Right atrium auricular region (tissue), 2 donors: ENCODE measurements at places on chromosomes 2 and 18.

GRCh38 chr2:42182654-42183308 is 13.6 kb downstream of the EML4 start:
- no peak for DNase-seq

DNA sequence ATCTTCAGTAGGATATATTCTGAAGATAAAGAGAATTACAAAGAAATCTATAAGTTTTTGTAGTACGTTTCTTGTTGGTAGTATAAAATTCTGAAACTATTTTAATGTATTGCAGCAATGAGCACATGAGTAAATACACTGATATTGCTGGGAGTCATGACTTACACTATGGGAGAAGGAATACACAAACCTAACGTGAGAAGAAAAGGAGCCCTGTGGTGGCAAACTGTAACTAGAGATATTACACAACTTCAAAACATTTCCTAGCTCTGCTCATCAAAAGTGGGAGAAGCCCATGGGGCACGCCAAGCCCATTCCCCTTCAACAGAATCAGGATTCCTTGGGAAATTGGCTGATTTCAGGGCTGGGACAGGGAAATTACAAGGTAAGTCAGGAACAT is 20.5 kb downstream of the SPIRE1 start:
- DNase-seq = no peak

DNA sequence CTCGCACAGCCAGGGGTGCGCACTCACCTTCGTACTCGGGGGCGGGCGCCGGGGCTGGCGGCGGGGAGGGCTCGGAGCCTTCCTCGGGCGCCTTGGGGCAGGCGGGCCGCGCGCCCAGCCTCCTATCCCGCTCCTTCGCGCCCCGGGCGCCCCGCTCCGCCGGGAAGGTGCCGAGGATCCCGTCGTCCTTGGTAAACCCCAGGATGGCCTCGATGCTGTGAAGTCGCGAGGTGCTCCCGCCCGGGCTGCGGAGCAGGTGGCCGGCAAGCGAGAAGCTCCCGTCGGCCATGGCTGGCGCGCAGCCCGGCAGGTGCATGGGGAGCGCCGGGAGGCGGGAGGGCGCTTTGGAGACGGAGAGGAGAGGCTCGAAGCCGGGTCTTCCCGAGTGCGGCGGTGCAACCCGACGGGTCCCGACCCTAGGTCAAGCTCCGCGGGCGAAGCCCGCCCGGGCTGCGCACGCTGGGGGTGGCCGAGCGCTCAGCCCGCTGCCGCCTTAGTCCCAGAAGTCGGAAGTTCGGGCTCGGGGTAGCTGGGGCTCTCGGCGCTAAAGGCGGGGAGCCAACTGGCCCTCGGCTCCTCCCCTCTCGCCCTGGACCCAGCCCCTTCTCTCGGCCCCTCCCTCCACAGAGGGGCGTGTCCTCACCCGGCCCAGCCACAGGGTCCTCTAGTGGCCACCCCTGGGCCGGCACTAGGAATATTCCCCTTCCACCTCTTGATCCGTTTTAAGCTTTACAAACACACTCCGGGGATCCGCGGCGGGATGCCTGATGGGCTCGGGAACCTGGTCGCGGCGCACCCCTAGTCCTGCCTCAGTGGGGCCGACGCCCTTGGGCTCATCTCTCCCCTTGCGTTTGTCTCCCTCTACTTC is at the start of gene RAX:
Gene RAX (minus strand): TSS at position 564 of the 868 bp plus-strand sequence. CDS start 248 bp downstream, at position 316.
- no peak for DNase-seq

DNA sequence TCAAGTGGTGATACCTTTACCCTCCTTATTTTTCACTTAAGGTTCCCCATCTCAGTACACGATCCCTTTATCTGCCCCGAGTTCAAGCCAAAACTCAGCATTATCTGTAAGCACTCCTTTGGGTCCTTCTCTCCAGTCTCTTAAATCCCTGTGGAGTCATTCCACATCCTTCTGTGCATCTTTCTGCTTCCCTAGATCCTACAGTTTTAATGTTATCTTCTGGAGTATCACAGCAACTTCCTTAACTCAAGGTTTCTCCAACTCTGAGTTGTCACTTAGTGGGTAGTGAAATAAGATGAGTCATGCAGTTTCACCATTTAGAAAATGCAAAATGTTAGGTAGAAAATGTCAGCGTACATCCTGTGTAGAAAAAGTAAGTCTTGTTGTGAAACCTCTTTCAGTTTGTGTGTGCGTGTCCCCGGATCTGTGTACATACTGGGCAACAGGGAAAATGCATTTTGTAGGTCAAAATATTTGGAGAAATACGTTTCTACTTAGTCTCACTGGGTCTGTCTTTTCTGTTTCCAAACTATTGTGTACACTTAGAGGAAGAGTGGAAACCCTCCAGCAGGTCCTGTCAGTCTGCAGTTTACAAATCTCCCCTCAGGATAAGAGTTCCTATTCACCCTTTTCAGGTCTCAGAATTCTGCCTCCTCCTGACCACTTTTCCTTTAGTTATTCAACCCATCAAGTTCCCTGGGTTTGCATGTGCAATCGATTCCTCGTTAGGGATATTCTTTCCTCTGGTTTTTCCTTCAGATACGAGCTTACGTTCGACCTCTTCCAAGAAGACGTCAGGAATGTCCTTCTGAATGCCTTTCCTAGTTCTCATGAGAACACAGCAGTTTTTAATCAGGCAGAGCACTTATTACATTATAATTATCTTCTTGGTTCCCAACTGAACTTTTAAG is 154.8 kb downstream of the TGIF1 start:
- peak; percentile 75 for DNase-seq

- DNase-seq = no peak
These were observed 86.9 kb downstream of the ACVR1 start for GRCh38 chr2:157789256-157789655.

GRCh38 chr18:61459896-61460648 is 126.8 kb downstream of the CDH20 start:
- DNase-seq = no peak

DNA sequence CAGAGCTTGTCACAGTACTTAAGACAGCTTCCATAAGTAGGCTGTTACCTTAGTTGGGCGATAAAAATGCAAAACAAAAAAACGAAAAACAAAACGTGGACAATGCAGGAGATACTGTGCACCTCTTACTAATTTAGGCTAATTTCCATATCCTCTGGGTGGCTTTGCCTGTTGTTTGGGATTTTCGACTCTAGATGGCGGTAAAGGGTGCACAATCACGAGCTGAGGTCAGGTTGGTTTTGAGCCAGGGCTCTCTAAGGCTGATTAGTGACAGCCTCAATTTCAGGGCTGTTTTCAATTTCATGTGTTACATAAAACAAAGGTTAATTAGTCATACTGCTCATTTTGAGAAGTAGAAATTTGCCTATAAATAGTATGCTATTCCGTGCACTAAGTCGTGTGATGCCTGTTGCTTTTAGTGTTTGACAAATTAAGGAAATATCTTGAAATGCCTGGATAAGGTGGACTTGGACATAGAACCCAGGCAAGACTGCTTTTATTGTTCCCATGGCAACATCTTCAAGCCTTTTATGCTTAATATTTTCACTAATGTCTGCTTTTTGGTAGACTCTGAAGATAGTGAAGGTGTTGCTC is 493.1 kb downstream of the SOCS6 start:
- no peak for DNase-seq

- no peak for DNase-seq
These were observed 3.6 kb upstream of the LRATD1 start for GRCh38 chr2:14628901-14629300.

GRCh38 chr2:234292205-234292961 is 204.5 kb downstream of the ARL4C start:
- no peak for DNase-seq

- no peak for DNase-seq
These were observed 243.2 kb upstream of the RAB12 start for GRCh38 chr18:8366070-8366469.

DNA sequence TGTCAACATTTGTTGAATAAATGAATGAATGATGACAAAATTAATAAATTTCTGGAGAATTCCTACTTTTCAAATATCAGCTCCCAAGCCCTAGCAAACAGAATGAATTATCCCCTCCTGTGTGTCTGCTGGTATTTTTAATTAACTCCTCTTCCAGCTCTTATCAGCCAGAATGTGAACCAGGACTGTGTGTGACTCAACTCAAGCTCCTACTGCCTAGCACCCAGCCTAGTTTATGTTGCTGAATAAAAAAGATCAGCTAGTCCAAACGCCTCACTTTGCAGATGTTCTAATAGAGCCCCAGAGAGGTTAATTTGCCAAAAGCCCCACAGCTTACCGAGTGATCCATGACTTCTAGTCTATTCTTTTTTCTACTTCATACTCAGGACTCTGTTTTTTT is 50.3 kb downstream of the RABL2A start:
- DNase-seq = no peak

DNA sequence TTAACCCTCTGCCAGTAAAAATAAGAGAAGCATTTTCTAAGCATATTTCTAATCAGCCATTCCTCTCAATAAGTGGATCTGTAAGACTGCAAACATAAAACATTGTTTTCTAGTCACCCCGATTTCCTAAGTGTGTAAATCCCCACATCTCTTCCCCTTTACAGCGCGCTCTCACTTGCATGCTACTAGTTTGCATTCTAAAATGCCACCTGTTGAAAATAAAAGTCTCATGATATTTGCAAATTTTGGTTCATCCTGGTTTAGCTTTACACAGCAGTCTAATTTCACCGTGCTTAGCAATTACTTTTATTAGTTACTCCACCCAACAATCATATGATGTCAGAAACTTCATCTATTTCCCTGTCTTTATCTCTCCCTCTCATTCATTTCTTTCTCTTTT is 1230.7 kb upstream of the ZEB2 start:
- no peak for DNase-seq

DNA sequence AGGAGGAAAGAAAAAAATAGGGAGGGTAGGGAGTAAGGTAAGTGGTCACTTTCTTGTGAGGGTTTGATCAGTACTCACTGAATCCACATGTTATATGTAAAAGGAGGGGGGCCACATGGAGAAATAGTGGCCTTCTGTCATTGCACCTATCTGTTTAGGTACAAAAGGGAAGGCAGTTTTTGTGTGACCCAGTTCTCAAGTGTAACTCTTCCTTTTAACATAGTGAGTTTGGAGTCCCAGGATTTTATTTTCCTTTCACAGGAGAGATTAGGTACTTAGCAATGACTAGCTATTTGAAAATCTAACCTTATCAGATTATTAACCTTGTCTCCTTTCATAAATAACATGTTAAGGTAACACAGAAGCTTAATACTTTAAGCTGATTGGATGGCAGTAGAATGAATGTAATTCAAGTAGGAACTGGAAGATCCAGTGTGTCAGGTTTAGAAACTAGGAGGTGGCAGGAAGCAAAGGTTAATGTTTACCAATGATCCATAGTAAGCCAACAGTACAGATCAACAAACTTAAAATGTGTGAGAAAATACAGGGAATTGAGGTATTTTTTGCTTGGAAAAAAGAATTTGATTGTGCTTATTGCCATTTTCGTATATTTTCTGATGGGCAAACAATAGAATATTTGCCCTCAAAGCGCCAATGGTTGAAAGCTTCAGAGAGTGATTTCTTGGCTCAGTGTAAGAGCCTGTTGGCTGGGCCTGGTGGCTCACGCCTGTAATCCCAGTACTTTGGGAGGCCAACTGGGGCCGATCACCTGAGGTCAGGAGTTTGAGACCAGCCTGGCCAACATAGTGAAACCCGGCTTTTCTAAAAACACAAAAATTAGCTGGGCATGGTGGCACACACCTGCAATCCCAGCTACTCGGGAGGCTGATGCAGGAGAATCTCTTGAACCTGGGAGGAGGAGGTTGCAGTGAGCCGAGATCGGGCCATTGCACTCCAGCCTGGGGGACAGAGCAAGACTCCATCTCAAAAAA is 11.3 kb downstream of the HNMT start:
- no peak for DNase-seq

GRCh38 chr2:168528469-168528868 is 72.4 kb downstream of the CERS6 start:
- no peak for DNase-seq

DNA sequence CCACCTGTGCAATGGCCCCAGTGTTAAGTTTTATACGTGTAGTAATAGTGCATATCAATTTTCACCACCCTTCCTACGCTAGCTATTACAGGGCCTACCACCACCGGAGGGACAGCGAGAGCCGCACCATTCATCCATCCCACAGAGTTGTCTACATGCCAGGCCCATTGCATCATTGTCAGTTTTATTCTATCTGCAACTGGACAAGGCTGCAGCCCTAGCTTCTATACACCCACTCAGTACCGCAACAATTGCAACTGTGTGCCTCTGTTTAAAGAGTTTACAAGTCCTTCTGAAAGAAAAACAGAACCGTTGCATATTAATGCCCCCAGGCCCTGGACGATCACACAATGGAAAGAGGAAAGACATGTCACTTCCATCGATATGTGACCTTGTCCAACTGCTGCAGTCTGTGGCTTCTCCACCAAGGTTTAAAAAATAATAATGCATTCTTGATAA is 58.6 kb downstream of the ZEB2 start:
- peak; percentile 85 for DNase-seq

DNA sequence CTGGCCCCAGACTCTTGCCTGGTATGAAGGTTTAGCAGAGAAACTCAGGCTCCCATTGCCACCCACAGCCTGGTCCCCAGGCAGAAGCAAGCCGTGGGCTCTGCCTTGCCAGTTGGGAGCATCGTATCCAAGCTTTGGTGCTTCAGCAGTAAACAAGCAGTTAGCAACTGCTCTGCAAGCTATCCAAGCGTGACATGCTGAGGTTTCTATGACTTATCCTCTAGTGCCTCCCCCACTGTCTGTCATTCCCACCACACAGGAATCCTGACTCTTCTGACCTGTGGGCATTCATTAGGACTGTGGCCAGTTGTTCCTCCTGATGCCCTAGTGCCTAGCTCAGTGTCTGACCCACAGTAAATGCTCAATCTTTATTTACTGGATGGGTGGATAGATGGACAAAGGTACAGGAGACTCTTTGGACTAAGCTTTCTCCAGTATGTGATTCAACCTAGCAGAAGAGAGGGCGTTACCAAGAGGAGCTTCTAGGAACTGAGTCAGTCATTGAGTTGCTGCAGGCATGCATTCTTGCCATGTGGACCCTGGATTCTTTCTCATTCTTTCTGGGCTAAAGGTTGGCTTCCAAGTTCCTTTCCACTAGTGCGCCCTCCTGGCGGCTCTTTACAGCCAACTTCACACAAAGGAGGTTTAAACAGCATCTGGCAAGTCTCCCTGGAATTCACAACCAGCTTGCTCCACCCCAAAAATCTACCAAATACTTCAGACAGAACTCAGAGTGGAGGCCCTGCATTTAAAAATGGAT is 40.6 kb upstream of the MRPL19 start:
- no peak for DNase-seq

- no peak for DNase-seq
These were observed 5.6 kb downstream of the ADCYAP1 start for GRCh38 chr18:910247-910646.

DNA sequence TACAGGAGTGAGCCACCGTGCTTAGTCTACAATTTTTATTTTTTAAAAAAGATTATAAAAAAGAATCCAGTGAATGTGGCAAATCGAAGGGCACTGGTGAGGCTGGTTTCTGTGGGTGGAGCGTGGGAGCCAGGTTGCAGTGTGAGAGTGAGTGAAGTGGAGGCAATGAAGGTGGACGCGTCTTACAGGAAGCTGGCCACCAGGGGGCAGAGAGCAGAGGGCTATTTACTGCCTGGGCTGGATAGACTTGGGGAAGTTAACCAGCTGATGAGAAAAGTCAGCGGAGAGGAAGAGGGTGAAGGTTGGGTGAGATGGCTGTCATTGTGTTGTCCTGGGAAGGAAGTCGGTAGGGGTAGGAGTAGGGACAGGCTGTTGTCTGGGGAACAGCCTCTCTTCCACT is 6.8 kb downstream of the SCTR start:
- DNase-seq = no peak
